ENCODE measurements at places on chromosomes 12 and 14.

- DNase-seq: no peak
Measured at GRCh38 chr12:2653461-2653965, 141.3 kb upstream of the FKBP4 start.

DNA sequence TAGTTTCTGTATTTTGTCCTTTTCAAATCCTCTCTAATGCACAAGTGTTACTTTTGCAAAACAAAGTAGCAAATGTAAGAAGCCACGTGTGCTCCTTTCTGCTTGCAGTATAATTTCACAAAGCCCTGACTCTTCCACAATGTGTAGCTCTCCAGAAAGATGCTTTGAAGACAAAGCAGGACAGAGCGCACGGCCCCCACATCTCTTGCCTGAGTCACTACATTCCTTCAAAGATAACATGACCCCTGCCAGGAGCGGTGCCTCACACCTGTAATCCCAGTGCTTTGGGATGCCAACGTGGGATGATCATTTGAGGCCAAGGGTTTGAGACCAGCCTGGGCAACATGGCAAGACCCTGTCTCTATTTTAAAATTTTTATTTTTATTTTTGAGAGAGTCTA, 40.5 kb downstream of the JAG2 start:
- DNase-seq: no peak

DNA sequence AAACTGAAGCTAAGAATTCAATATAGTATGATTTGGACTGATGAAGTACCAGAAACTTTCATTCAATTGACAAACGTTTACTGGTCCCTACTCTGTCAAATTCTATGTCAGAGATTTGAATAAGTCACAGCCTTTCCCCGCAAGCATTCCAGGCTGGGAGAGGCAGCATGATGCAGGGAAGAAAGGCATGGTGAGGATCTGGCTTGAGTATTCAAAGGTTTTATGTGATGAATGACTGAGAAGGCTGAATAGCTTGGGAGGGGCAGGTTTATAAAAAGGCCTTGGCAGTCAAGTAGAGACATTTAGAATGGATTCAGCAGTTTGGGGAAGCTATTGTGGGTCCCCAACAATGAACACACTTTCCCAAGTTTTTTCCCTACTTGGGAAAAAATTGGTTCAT, 431.8 kb downstream of the DPF3 start:
- no peak for DNase-seq

DNA sequence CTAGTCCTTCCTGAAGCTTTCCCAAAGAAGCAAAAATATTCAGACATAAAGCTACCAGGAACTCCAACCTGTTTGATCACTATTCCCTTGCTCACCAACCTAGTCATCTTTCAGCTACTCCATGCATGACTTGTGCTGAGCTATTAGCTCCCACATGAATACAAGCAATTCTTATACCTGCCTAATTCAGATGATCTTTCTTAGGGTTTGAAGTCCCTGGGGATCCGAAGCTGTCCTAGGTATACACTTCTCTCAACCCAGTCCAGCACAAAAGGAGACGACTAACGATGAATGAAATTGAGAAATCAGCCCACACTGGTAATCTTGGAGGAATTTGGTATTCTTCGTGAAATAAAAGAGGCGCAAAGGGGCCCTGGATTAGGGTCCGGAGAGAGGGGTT, 631 bp upstream of the PTGR2 start:
- DNase-seq: peak; percentile 48

DNA sequence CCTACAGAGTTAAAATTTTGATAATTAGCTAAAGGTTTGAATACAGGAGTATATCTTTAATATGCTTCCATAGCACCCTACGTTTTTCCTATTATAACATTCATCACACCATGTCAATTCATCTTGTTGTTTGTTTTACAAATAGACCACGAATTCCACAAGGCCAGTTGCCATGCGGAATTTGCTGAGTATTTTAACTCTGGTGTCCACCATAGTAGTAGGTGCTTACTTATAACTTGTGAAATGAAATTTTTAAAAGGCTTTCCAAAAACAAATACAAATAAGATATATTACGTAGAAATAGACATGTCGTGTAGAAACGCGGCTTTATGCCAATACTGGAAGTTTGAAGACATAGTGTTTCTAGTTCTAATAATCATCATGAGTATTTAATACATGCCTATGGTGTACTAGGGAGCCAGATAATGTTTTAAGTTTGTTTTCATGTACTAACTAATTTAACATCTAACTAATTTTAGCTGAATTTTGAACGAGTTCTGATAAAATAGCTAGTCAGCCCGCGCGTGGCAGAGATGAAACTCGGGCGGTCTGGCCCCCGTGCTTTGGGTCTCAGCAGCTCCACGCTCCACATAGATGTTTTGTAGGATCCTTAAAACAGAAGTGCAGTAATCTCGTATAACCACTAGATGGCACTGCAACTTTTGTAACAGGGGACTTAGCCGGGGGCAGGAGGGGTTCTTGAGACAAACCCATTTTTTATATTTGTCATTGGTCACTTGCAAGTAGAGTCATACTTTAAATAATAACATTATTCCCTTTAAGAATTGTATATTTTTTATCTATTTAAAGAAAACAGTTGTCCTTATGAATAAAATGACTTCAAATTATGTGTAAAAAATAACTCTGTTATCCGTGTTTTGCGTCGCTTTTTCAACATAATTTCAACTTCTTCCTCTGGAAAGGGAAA, 10.2 kb downstream of the CD69 start:
- DNase-seq: peak; percentile 87

DNA sequence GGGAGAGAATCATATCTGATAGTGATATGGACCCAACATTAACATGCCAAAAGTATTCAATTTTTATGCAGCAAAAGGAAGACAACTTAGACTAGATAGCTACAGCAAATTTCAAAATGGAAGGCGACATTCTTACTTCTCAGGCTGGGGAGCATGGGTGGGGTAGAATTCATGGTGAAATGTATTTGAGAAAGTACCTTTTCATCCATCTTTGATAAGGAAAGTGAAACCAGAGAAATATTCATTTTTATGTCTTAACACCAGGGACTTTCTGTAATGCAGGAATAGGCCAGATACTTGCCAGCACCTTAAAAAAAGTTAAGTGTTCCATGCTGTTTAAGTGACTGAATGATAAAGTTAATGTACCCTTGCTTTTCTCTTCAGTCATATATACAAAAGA, 13.4 kb downstream of the BTG1 start:
- no peak for DNase-seq
